ENCODE measurements at places on chromosomes 1 and 21.

DNA sequence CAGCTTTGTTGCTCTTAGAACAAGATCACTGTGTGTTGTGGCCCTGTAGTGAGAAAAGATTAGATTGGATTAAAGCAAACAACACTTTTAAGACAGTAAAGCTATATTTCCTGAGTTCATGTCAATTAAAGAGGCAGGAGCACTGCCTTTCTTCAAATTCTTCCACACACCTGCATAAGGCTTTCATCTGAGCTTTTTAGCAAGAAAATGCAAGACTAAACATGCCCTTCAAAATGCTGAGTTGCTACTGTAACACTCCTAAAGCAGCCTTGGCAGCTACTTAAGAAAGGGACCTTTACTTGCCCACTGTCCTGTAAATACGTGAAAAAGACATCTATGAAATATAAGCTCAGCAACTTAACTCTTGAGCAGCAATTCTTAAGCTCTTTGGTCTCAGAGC lies 11.8 kb downstream of the DPH5 start:
- no peak for DNase-seq

DNA sequence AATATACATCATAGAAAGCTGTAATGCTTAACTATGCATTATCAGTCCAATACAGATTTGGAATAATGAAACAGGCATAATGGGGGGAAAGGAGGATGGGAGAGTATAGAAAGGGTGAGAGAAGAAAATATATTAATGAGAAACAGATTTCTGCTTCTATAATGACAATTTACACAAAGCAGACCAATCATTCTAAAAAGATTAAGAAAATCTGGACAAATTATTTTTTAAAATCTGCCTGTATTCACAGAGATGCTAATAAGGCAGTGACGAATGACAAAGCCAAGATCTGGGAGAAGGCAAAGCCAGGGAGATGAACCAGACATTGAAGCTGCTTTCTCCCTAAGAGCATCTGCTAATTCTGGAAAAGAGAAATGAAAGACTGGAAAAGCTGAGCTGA lies 50.0 kb downstream of the SPATA6 start:
- no peak for DNase-seq

DNA sequence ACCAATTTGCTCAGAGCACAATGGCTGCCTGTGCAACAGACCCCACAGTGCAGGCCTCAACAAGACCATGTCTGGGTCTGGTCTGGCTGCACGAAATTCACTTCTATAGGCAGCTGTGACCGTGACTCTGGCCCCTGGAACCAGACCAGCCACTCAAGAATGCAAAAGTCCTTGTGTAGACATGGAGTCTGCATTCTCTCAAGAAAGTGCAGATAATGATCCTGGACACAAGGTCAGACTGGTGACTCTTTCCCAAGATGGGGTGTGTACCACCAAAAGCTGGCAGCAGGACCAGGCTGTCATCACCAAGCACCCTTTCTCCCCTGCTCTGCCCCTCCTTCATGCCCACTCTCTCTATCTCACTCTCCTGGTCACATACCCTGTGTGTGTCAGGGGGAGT lies 7.1 kb upstream of the METTL25B start:
- no peak for DNase-seq

DNA sequence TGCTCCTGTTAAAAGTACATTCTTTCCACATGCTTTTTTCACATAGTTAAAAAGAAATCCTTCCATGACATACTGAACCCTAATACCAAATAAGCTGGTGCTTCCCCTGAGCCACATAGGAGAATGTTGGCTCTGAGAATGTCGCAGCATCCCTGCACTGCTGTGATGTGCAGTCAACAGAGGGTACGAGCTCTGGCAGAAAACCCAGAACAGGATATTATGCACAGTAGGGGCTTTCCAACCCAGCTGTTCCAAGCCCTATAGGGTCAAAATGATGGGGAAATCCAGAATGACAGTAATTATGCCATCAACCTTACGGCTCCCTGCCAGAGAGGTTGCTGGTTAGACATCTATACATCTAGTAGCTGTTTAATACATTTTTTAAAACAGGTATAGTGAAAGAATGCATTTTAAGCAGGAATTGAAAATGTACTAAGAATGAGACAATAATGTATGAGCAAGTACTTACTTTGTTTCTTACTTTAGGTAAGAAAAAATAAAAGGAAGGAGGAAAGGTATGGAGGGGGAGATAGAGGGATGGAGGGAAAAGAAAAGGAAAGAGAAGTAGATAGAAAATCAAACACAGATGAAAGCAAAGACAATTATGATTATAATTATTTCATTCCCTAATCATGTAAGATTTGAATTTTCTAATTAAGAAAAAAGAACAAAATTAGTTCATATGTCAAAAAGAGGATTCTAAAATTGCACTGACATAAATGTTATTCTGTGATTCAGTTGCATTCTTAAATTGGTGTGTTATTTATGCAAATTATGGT lies 126.0 kb downstream of the NR5A2 start:
- DNase-seq: no peak

GRCh38 chr1:10768552-10768951 lies 27.9 kb downstream of the CASZ1 start:
- no peak for DNase-seq

DNA sequence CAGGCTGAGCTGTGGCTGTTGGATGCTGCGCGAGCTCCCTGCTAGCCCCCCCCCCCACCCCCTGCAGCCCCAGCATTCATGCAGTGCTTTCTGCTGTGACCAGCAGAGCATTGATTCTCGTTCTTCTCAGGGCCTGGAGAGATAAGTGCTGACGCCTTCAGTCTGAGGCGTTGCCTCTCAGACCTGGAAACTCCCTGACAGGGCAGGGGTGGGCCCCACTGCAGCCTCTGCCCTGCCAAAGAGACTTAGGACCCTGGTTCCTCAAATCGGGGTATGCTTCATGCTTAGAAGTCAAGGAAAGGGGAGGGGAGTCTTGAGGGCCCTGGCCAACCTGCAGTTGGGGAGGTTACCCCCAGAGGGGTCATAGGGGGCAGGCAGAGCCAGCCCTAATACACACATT lies 38.5 kb downstream of the PTPRF start:
- DNase-seq: no peak

- DNase-seq: no peak
Observed at GRCh38 chr1:22350171-22350923, 101.3 kb upstream of the ZBTB40 start.

DNA sequence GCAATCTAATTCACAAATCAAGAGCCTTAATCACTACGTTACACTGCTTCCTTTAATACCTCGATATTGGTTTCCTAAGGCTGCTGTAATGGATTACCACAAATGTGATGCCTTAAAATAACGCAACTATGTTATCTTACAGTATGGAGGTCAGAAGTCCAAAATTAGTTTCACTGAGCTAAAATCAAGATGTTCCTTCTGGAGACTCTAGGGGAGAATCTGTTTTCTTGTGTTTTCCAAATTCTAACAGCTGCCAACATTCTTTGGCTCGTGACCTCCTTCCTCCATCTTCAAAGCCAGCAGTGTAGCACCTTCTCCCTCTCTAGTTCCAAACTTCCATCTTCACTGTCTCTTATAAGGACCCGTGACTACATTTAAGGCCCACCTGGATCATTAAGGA lies 335.0 kb upstream of the NFIA start:
- DNase-seq: no peak

Measured in trophoblast cell (in vitro differentiated cells and primary cell).